NAMALWA (cell line): ENCODE measurements at places on chromosomes 12 and 14.

DNA sequence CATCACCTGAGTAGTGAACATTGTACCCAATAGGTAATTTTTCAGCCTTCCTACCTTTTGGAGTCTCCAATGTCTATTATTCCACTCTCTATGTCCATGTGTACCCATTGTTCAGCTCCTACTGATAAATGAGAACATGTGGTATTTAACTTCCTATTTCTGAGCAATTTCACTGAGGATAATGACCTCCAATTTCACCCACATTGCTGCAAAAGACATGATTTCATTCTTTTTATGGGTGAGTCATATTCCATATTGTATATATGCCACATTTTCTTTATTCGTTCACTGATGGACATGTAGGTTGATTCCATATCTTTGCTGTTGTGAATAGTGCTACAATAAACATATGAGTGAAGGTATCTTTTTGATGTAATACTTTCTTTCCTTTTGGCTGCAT is 16.4 kb upstream of the BTG1 start:
- no peak for DNase-seq

DNA sequence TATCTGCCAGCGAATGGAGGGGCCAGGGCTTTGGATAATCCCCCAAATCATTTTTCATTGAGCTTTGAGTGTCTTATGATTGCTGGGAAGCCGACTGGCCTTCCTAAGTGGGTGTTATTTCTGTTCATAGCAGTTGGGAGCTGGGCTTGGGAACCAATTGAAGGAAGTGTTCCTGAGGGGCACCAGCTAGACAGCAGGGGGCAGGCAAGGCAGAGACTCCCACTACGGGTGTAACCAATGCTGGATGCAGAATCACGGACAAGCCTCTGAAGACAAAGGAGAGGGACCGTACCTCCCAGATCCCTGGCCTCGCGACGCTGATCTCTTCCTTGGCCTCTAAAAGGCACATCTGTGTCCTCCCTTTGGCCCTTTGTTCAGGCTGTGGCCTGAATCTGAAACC is 149.0 kb upstream of the PRMT8 start:
- peak; percentile 19 for DNase-seq

DNA sequence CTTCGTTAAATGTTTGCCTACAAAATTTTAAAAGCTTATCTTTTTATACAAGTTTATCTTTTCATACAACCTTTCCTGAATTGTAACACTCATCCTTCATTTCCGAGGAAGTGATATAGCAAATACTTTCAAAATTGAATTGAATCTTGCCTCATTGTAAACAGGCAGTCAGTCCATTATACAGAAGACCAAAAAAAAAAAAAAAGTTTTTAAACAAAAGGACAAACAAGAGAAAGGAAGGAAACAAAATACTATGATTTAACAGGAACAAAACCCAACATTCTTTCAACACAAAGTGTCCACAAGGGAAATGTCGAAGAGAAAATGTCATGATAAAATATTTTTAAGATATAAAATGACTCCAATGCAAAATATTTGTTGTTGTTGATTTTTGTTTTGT is 8.5 kb downstream of the ATF7 start:
- no peak for DNase-seq

- no peak for DNase-seq
Observed at GRCh38 chr12:89709995-89710872, 1.6 kb upstream of the ATP2B1 start.

DNA sequence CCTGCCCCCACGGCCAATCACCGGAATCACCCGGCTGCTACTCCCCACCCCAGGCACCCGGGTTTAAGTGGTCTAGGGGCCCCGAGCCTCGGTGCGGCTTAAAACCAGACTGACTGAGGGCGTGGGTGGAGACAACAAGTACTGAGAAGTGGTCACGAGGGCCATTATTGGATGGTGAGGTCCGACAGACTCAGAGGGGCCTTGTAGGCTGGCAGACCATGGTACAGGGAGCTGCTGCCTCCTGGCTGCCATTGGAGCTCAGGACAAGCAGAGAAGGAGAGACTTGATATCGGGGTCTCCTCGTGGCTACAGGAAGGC is 54.1 kb downstream of the FBRSL1 start:
- DNase-seq: no peak

GRCh38 chr12:25156061-25156460 is 38.9 kb downstream of the DNAI7 start:
- no peak for DNase-seq

DNA sequence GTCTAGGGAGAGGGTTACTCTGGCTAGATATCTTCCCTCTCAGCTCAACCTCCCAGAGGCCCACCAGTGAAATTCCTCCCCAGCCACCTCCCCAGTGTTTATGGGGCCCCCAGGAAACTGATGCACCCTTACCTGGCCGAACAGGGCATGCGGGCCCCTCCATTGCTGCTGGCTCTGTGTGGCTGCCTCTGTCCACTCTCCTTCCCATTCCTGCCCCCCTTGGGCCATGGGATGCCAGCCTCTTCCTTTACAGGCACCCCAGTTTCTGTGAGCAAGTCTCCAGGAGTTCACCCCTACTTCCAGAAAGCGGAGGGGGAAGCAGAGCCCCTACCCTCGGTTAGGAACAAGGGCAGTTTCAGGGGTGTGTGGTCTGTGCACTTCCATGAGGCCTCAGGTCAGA is 19.4 kb upstream of the ZDHHC22 start:
- DNase-seq: no peak

GRCh38 chr12:11725686-11726085 is 76.2 kb downstream of the ETV6 start:
- no peak for DNase-seq

- DNase-seq: no peak
Observed at GRCh38 chr14:48792376-48793024, 793.7 kb downstream of the RPS29 start.

- DNase-seq: no peak
Observed at GRCh38 chr14:80988192-80988591, 32.8 kb downstream of the TSHR start.

GRCh38 chr14:104650057-104650980 is 39.1 kb upstream of the INF2 start:
- peak; percentile 80 for DNase-seq
